ENCODE measurements at places on chromosomes 5 and 9.
A peak's percentile ranks its signal among the peaks of the same experiment; 100 is the strongest.

DNA sequence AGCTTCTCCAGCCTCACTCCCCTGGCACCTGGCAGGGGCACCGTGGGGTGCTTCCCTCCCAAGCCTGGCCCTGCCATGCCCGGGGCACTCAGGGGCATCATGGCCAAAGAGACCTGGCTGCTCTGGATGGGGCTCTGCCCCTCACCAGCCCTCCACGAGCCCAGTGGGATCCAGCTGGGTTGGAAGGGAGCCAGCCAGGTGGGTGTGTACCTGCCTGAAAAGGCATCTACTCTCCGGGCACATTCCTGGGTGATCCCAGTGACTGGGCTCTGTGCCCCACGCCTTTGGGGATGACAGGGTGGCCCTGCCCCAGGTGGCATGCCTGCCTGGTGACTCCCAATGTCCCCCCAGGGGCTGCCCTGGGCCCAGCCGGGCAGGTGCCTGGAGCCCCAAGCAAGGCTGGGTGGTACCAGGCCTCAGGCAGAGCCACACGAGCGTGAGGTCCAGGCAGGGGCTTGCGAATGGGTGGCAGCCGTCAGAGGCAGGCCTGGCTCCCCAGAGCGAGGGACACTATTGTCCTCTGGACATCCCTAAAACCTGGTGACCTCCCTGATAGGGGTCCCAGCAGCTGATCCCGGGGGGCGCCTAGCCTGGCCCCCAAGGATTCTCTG is 777 bp downstream of the GPSM1 start:
- DNase-seq = no peak

DNA sequence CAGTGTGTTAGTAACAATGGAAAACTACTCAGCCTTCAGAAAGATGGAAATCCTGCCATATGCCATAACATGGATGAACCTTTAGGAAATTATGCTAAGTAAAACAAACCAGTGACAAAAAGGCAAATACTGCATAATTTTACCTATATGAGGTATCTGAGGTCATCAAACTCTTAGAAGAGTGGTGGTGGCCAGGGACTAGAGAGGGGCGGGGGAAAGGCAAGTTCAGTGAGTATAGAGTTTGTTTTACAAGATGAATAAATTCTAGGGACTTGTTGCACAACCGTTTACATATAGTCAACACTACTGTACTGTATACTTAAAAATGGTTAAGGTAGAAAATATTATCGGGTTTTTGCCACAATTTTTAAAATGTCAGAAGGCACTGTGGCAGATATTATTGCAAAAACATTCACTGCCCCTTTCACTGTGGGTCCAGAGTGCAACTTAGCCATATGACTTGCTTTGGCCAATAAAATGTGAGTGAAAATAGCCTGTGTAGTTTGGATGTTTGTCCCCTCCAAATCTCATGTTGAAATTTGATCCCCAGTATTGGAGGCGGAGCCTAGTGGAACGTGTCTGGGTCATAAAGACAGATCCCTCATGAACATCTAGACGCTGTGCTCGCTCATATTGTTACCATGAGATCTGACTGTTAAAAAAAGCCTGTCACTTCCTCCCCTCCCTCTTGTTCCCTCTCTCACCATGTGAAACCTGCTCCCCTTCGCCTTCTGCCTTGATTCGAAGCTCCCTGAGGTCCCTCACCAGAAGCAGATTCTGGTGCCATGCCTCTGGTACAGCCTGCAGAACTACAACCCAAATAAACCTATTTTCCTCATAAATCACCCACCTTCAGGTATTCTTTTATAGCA is 9.5 kb downstream of the ZNF367 start:
- no peak for DNase-seq

DNA sequence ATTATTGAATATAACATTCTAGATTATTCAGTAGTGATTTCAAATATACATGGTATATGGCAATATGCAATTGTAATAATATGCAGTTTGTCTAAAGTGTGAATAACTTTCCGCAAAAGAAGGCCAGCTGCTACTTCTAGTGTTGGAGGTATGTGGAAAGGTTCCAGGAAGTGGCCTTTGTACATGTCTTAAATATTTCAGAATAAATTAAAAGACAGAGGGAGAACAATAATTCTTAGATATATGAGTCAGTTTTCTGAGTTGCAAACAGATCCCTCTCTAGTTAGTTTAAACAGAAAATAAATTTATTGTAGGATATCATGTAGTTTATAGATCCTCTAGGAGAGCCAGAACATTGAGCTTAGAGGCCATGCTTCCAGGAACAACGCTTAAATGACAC is 210.8 kb upstream of the ELL2 start:
- peak; percentile 37 for DNase-seq

- no peak for DNase-seq
Measured at GRCh38 chr5:92041206-92041605, 658.1 kb upstream of the ARRDC3 start.

GRCh38 chr9:127451858-127452656 is 747 bp downstream of the LRSAM1 start:
- peak; percentile 81 for DNase-seq

- DNase-seq = no peak
Measured at GRCh38 chr5:144191531-144191930, 20.9 kb downstream of the KCTD16 start.

DNA sequence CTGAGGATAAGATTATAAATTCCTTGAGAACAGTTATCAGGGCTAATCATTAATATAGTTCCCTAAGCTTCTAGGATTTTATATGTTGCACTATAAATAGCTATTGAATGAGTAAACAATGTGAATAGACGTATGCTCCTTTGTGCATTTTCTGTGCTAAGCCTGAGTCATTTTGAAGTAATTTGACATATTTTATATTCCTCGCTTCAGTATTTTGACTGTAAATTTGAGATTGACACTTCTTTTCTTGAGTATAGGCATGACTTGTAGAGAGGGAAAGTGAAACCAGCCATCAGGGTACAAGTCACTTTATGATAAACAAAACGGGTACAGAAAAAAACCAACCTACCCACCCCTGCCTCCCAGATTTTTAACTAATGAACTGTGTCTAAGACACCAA is 367.7 kb upstream of the PRR16 start:
- DNase-seq = peak; percentile 0

GRCh38 chr5:174504266-174504726 is 220.1 kb upstream of the MSX2 start:
- DNase-seq = no peak

DNA sequence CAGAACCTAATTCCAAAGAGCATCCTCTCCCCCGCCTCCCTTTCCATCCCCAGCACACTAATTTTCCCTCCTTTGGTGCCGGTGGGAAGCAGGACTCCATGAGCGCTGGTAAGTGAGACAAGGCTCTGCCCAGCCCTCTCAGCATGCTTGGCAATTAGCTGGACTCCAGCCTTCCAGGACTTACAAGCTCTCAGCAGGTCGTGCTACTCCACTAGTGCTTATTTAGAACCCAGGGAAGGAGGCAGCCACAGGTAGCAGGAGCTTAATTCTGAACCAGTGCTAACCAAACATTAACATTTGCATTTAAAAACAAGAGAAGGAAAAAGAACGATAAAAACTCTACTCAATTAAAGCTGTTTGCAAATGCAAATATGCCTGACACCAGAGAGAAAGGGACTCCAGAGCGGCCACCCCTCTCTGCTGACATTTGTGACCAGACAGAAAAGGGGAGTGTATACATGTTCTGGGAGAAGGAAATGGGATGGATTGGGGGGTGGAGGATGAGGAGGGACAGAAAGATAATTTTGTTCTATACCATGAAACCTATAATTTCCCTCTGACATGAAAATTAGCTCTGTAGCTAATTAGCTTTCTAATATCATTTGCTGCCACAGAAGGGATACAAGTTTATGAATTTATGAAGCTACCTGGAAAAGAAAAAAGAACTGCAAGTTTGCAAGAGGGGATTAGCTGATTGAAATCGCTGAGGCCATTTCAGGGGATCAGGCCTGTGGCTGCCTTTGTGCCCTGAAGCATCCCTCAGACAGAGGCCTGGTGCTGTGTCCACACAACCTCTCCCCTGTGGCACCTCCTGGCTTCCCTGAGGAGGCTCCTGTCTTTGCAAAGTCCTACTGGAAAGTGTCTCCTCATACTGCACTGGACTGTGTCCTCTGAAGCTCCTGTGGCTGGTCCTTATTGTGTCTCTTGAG is 266.3 kb downstream of the SEC61B start:
- DNase-seq = no peak

- DNase-seq = no peak
Measured at GRCh38 chr9:7967851-7968250, 168.3 kb upstream of the DMAC1 start.

- no peak for DNase-seq
Measured at GRCh38 chr5:25515525-25515924, 870.7 kb upstream of the CDH10 start.
